ENCODE measurements at places on chromosomes 2 and 18.

GRCh38 chr2:69717861-69718273, 24.1 kb upstream of the ANXA4 start:
- no peak for DNase-seq

DNA sequence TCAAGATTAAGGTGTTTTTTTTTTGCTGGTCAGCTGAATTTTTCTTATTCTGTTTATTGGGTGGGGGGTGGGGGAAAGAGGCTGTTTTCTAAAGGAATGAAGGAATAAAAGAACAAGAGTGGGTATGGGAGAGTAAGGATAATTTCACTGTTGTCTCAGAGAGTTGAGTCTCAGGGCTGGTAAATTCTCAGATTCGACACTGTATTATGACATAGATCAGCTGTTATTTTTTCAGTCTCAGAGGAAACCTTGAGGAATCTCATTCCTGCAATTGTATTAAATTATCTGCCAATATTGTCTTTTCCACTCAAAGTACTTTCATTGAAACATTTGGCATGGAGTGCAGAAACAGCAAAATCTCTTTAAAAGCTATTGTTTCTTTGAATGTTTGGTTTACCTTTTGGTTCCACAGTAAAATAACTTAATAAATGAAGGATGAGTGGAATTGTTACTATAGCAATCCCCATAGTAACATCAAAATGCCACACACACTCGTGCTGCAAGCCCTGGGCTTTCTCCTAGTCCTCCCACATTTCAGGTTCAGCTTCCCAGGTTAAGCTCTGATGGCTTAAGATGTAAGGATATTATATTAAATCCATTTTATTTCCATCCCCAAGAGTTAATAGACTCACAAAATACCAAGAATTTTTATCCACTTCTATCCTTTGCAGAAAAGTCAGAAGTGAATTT, 478.7 kb upstream of the TCF4 start:
- DNase-seq: no peak

- no peak for DNase-seq
These were observed 155.9 kb downstream of the NAPG start for GRCh38 chr18:10681581-10682367.

DNA sequence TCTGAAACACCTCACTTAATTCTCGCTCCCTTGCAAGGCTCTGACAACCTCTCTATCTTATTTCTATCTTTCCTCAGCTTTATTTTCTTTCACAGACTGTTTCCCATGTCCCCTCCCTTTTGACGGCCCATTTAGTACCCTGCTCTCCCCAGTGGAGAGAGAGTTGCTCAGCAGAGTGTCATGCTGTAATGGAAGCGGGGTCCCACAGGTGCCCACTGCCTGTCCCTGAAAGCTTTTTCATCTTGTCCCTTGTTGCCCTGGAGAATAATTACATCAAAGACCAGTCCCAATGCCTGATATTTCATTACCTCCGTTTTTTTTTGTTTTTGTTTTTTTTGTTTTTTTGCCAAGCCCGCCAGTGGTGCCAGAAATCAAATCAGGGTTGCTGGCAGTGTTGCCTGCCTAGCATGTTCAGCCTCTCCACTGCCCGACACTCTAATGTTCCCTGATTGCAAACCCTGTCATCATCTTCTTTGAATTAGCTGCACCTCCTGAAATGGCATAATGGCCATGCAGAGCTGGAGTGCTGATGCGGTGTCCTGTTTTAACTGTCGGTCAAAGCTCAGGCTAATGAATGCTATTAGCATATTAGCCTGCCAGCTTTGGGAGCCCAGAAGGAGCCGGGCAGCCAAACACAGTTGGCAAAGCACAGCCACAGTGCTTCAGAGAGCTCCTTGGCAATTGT, 71.2 kb upstream of the CAVIN2 start:
- DNase-seq: no peak

GRCh38 chr2:20093263-20094141, 42.1 kb upstream of the LAPTM4A start:
- peak; percentile 68 for DNase-seq

DNA sequence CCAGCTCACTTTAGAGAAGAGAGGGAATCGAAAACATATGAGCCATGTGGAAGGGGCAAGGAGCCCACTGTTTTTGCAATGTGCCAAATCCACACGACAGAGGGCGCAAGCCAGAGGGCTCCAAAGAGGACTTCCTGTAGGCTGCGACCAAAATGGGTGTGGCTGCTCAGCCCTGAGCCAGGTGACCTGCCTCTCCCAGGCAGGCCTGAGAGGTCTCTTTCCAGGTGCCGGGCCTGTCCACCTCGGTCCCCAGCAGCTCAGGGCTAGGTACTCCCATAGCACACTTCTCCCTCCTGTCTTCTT, 153.8 kb downstream of the TTC32 start:
- DNase-seq: no peak

DNA sequence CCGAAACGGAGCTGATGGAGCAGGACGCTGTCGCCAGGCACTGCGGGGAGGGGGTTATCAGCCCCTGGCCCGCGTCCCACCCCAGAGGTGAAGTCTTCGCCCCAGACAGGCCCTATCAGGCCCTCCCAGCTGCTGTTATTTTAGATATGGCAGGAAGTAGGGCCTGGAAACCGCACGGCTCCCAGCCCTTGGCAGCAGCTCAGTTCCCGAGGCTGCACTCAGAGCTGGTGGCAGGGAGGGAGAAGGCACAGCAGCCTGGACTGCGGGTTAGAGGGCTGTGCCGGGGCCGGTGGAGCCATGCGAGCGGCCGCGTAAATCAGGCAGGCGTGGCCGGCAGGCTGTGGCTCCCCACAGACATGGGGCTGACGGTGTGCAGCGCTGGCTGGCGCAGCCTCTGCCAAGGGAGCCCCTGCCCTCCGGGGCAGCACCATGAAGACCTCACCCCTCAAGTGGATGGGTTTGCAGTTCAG, 111.4 kb downstream of the NFATC1 start:
- DNase-seq: peak; percentile 37

- no peak for DNase-seq
These were observed 105.8 kb downstream of the WDR7 start for GRCh38 chr18:56756966-56757365.

DNA sequence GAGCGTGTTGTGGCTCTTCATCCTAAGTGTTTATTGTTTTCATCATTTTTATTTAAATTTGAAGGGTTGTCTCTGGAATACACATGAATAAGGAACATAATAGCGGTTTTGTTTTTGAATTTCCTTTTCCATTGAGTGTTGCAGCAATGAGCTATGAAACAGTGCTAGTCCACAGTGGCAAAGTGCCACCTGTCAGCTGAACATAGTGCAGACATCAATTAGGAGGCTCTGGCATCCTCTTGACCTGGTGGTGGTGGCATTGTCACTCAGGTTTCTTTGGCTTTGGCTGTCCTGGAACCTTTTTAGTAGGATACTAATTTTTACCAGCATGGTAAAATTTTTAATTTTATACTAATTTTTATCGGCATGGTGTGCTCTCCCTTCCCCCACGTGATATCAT, 63.2 kb downstream of the UGGT1 start:
- DNase-seq: no peak

- DNase-seq: no peak
These were observed 99.3 kb upstream of the GPR45 start for GRCh38 chr2:105142239-105142638.

- DNase-seq: peak; percentile 75
These were observed 144.7 kb downstream of the PMAIP1 start for GRCh38 chr18:60044290-60045006.

DNA sequence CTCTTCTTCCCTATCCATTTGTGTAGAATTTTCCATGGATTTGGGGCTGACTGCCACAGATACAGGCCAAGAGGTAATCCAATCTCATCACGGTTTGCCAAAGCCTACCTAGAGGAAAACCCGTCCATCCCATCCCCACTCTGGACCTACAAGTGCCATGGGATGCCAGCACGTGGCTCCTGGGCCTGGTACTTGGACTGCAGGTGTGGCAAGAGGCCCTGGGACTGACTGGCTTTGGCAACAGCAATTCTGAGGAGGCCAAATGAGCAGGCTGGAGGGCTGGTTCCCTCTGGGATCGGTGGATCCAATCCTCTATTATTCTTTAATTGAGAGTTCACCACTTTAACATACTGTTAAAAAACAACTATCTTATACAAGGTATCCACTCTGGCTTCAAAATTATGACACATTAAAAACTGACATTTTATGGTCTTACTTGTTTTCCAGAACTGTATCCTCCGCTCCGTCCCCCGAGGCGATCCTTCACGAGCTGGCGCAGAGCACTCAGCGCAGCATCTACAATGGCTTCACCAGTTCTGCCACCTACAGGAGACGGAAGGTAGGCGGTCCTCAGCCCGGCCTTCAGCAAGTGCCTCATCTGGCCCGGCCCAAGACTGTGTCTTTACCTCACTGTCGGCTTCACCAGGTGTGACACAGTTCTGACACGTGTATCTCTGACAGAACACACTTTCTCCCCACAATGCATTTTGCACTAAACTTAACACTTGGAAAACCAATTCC, 19.8 kb downstream of the PDIA6 start:
- DNase-seq: no peak

- no peak for DNase-seq
These were observed 11.9 kb upstream of the CREG2 start for GRCh38 chr2:101399021-101399799.

- DNase-seq: no peak
These were observed 23.3 kb downstream of the GRB14 start for GRCh38 chr2:164597983-164598382.

GRCh38 chr2:205405752-205406151, 276.5 kb upstream of the NRP2 start:
- DNase-seq: peak; percentile 59

- no peak for DNase-seq
These were observed 36.0 kb downstream of the LONRF2 start for GRCh38 chr2:100286318-100286717.
